Prostate gland (tissue), 2 donors: ENCODE measurements at places on chromosomes 16 and 17. TPM values are rescaled to one million over a fixed set of nuclear protein-coding genes. Genes with fewer than 3 reads are reported as not detected.

ZPBP2 gene
- total RNA-seq, result not detected

ZACN gene
- total RNA-seq, result not detected

ITGAD gene
- not detected for total RNA-seq

EFCAB5 gene
- total RNA-seq, result 0.57 TPM

SPATA32 gene
- total RNA-seq, result not detected

CD68 gene
- total RNA-seq, result 17.3 TPM

GRCh38 chr17:8392674-8393469 lies 4.8 kb downstream of the RNF222 start:
- DNase-seq, result no peak

DNA sequence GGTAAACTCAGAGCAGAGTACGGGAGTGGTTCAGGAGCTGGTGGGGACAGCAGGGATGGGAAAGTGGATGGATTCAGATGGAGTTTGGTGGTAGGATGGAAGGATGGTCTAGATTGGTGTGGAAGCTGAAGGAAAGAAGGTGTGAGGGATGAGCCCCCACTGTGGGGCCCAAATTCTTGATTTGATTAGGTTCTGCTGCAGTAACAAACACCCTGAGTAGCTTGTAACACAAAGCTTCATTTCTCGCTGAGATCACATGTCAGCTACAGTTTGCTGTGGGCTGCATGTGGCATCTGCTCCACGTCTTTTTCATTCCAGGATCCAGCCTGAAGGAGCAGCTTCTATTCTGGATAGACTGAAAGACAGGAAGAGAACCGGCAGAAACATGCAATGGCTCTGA lies 143.8 kb downstream of the IRX3 start:
- DNase-seq, result no peak

GRCh38 chr17:50109785-50110184 lies 14.6 kb downstream of the PDK2 start:
- DNase-seq, result no peak

DNA sequence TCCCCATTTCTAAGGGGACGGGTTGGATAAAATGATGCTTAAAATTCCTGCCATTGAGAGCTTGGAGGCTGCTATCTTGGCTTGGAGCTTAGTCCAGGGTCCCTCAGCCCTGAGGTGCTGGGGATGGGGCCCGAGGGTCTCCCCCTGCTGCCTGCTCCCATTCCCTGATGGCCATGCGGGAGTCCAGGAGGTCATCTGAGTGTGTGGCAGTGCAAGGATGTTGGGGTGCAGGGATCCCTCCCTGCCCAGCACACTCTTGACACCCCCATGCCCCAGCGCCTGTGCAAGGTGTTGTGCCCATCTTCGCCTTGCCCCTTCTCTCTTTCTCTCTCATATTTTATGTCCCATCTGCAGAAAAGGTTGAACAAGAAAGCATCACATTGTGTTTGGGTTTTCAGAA lies 90.4 kb downstream of the IRF8 start:
- DNase-seq, result no peak

- no peak for DNase-seq
These were observed 1.7 kb downstream of the CMTM3 start for GRCh38 chr16:66605979-66606751.

DNA sequence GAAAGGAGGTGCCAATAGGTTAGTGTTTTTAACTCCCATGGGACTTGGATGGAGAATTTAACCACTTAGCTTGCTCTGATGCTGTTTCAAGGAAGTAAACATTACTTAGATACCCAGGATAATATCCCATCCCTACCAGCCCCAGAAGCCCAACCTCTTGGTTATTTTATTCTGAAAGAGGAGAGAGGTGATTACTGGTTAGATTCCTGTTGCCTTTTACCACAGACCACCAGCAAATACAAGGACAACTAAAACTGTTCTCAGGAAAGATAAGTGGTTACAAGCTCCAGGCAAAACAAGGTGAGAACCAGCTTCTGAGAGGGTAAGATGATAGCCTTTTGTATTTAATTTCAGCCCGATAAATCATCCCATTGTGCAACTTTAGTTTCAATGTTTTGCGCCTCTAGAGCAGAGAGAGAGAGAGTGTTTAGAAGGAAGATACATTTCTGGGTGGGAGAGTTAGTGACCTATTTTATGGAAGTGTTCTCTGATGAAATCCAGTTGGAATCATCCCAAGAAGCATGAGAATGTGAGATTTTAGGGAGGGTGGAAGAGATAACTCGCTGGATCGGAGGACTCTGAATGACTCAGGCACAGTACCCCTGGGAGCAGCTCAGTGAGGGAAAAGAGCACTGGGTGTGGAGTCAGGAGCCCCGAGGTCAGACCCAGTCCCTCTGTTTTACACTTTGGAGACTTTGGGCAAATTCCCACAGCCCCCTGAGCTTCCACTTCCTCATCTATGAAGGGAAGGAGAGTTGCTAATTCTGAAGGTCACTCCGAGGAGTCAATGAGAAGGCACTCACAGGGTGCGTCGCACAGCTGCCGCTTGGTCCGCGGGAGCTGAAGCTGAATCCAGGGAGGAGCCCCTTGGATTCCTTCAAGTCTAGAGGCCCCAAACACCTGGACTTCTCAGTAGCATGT lies 12.1 kb downstream of the GLP2R start:
- no peak for DNase-seq

- no peak for DNase-seq
These were observed 89.1 kb upstream of the CORO6 start for GRCh38 chr17:29711588-29712385.

DNA sequence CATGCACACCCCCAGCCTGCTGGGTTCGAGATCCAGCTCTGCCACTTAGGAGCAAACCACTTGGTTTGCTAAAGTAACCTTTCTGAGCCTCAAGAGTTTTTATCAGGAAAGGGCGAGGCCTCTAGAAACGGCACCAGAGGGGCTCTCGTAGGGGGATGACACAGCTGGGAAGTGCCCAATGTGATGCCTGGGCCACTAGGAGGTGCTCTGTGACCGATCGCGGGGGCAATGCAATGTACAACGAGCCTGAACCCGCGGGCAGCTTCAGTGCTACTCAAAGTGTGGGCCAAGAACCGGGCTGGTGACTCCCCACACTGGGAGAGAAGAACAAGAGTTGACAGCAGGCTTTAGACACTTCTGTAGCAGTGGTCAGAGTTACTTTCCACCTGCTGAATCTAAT lies 9.4 kb downstream of the C16orf89 start:
- DNase-seq, result no peak

DNA sequence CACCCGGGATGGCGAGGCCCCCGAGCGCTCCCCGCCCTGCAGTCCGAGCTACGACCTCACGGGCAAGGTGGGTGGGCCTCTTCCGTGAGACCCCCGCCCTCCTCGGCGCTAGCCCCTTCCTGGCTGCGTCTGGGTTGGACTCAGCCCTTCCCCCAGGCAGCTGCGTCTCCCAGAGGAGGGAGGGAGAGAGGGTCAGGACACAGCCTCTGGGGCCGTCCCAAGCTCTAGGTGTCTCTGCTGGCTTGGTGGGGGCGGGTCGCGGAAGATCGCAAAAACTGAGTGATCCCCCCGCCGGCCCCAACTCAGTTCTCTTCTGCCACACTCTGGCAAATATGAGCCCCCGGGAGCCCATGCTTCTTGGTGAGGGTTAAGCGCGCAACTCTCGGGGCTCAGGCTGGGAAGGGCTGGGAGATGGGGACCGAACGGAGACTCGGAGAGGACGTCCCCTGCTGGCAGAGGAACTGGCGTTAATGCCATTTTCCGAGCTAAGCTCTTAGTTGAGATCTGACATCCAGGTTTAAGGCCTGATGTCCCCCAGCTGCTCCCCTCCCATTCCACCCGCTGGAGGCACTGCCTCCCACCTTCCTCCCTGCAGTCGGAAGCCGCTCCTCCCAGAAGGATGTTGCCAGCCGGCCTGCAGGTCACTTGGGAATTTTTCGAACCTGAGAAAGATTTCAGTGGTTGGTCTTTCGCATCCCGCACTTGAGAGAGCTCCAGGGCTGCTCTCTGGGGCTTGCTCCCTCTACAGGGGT lies 419 bp downstream of the RAB37 start:
- DNase-seq, result no peak
